ENCODE measurements at places on chromosomes 4 and X.

DNA sequence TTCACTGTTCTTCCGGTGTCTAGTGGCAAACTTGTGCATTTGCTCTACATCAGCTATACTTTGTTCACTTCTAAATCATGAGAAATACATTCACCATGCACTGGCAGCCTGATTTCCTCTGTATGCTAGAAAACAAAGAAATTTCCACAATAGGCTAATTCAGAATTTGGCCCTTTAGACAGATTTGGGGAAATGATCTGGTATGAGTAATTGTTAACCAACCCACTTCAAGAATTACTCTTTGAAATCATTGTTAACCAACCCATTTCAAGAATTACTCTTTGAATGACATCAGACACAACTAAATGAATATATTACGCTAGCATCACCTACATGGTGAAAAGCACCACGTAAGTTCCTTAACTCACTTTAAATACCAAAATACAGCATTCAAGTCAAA is 14.6 kb downstream of the APBB2 start:
- no peak for DNase-seq

GRCh38 chr4:3353752-3354454 is 61.1 kb downstream of the RGS12 start:
- no peak for DNase-seq

- peak; percentile 31 for DNase-seq
These were observed 119.5 kb upstream of the AFF2 start for GRCh38 chrX:148380650-148381561.

DNA sequence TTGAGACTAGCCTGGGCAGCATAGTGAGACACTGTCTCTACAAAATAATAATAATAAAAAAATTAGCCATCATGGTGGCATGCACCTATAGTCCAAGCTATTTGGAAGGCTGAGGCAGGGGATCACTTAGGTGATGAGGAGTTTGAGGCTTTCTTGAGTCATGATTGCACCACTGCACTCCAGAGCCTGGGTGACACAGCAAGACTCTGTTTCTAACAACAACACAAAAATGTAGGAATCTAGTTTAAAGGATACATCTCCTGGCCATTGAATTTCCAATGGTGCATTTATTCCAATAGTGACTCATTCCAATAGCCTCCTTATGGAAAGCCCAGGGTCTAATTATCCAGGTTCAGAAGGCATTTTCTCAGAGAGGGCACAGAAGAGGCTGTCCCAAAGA is 21.9 kb upstream of the HERC6 start:
- DNase-seq = no peak

- peak; percentile 4 for DNase-seq
These were observed 38.2 kb downstream of the C4orf50 start for GRCh38 chr4:5979981-5980380.

DNA sequence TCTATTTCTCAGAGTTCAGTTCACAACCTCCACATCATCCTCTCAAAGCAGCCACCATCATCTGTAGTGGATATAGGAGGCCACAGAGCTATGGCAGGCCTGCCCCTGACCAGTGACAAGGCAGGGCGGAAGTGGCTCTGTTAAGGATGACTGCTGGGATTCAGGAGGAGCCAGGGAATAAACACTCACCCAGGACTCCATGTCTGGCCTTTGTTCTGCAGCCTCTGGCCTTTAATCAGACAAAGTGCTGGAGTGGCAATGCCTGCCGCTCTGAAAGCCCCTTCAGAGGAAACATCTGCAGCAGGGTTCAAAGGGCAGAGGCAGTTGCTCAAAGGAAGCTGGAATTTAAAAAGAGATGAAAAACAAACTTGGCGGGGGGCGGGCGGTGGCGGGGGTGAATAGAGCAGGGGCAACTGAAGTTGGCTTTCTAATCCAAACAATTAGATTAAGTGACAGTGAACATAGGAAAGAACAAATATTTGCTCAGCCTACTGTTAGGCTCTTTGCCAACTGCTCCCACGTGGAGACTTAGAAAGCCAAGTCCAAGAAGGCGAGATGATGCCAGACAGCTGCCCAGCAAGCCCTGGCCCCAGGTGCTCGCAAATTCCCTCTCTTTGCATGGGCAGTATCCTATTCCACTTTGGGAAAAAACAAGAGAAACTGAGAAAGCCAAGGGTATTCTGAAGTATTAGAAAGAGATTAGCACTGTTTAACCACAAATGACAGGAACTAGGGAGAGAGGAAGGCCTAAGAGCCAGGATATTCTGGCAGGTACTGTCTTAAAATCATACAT is 5.5 kb downstream of the MPP1 start:
- no peak for DNase-seq

DNA sequence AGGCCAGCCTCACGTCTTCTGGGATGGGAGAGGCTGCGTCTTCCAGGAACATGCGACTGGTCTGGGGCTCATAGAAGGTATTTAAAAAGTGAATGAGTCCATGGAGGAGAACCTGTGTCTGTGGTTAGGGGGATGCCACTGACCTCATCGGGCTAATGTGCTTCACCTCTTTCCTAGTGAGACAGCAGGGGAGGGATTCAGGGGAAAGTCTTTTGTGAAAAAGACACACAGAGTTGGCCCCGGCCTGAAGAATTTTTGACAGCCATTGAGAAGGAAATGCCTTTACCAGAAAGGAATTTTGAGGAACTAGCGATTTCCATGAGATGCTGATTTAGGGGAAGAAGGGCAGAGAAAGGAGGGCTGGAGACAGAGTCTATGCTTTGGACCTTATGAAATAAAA is 11.0 kb upstream of the C4orf50 start:
- no peak for DNase-seq

Data from activated naive CD8-positive, alpha-beta T cell treated with anti-CD3 and anti-CD28 coated beads, Interleukin-2, amount 50 U/mL, for 24 hours (primary cell).